Esophagus squamous epithelium (tissue), 5 donors: ENCODE measurements at places on chromosomes 16 and 17.

DNA sequence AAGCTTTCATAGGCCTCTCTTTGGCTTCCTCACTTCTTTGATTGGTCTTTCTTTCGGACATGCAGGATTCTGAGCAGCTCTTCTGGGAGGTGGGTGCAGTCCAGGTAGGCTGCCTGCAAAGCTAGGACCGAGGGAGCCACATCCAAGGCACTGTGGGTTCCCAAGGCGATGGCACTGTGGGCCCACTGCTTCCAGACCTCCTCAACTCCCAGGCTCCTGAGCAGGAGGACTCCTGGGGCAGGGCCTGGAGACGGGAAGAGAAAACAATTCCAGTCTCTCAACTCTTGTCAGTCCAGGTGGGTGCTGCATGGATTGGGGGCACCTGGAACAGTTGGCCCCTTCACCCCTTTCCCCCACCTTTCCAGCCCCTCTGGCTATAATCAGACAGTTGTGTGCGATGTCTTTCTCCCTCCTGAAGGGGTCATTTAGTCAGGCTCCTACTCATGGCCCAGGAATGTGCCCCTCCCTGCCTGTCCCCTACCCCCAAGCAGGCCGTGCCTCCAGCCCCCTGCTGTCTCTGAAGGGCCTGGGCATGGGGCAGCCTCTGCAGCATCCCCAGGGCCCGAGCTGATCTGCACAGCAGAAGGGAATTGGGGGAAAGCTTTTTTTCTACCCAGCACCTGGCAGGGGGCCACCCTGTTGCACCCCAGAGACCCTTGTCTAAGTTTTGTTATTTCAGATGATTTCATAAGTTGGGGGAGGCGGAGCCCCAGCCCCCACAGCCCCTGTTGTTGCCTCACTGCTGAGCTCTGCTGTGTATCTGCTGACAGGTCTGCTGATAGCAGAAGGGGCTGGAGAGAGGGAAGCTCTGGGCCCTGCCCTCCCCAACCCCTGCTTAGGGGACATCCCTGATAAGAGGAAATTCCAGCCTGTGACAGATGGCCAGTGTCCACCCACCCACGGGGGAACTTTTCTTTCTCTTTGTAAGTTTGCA is 330.3 kb downstream of the SEC14L1 start:
- H3K4me1 ChIP-seq, result peaks cover 67% of the 10 kb centered on the region
- H3K27me3 ChIP-seq, result no peaks in the 10 kb centered on the region
- no peak overlapping the region for H3K4me3 ChIP-seq

DNA sequence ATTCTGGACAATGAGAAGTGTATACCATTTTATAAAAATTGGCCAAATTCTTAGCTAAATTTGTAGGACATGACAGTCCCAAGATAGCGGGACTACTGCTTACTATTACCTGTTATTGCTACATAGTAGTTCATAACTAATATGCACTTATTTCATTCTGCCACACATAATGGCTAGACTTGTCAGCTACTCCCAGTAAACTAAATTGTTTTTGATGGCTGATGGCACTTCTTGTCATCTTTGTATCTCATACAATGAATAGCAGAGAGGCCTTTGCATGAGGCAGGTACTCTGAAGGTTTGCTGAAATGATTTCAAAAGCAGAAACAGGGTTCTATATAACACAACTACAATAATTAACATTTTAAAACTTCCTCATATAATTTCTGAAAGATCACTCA is 44.0 kb downstream of the ITFG1 start:
- no peaks in the 10 kb centered on the region for H3K27me3 ChIP-seq
- H3K4me3 ChIP-seq, result no peak overlapping the region
- H3K4me1 ChIP-seq, result no peaks in the 10 kb centered on the region
- no peak for DNase-seq

- H3K4me1 ChIP-seq, result peaks cover 32% of the 10 kb centered on the region
- H3K27ac ChIP-seq, result no peak overlapping the region
- H3K4me3 ChIP-seq, result peak overlapping the region; percentile 68
- no peak for DNase-seq
- no peaks in the 10 kb centered on the region for H3K27me3 ChIP-seq
- H3K36me3 ChIP-seq, result peaks cover 11% of the 10 kb centered on the region
Observed at GRCh38 chr16:31093132-31093703, 1.4 kb downstream of the VKORC1 start.

DNA sequence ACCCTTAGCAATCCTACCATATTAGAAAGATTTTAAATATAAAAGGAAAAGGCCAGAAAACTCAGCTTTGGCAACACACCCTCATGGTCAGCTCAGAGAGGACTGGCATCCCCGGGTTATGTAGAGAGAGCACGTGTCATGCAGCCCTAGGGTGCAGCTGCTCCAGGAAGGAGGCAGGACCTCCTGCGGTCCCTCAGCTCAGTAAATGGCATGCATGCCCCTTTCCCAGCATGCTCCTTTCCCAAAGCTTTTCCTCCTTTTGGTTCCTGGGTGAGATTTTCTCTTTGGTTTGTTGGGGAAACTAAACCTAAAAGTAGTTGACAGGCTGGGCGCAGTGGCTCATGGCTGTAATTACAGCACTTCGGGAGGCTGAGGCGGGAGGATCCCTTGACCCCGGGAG is 3.9 kb downstream of the GAN start:
- peaks cover 34% of the 10 kb centered on the region for H3K4me1 ChIP-seq
- peak overlapping the region; percentile 58 for H3K27ac ChIP-seq
- H3K36me3 ChIP-seq, result no peaks in the 10 kb centered on the region
- H3K27me3 ChIP-seq, result no peaks in the 10 kb centered on the region

DNA sequence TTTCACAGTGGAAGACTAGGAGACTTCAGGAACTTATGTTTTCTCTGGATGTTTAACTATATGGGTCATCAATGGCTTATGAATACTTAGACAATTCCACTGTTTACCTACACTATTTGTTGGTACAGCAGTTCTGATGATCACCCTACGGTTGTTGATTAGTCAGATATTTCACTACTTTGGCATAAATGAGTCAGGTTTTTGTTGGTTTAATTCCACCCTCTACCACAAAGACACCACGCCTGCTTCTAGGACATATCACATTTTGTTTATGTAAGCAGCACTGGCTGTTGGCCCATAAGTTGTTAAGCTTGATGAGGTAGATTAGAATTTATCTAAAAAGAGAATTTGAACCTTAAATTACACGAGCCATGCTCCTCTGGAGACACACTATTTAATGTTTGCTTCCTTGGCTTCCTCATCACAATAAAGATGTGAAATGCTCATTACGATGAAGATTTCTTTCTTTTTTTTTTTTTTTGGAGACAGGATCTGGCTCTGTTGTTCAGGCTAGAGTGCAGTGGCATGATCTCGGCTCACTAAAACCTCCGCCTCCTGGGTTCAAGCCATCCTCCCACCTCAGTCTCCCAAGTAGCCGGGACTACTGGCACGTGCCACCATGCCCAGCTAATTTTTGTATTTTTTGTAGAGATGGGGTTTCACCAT is 4.3 kb downstream of the GDE1 start:
- DNase-seq, result no peak
- no peaks in the 10 kb centered on the region for H3K27me3 ChIP-seq
- H3K4me3 ChIP-seq, result no peak overlapping the region
- H3K27ac ChIP-seq, result peak overlapping the region; percentile 2
- peaks cover 49% of the 10 kb centered on the region for H3K36me3 ChIP-seq
